ENCODE measurements at places on chromosomes 4 and X.

DNA sequence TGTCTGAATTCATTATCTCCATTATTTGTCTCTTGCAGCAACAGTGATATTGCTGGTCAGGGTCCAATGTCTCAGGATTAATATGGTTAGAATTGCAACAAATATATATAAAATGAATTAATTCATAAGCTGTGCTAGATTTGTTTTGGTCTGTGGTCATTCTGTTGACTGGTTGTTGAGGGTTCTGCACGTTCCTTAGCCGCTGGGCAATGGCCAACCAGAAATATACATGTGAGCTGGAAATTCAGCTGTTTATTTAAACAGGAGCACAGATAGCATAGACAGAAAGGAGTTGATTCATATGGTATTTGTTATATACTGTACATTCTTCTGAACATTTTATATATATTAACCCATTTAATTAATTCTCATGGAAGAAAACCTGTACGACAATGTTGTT is 100.8 kb downstream of the RPA4 start:
- no peak for ATAC-seq

GRCh38 chr4:6199422-6199921 is 877 bp downstream of the JAKMIP1 start:
- ATAC-seq, result no peak

DNA sequence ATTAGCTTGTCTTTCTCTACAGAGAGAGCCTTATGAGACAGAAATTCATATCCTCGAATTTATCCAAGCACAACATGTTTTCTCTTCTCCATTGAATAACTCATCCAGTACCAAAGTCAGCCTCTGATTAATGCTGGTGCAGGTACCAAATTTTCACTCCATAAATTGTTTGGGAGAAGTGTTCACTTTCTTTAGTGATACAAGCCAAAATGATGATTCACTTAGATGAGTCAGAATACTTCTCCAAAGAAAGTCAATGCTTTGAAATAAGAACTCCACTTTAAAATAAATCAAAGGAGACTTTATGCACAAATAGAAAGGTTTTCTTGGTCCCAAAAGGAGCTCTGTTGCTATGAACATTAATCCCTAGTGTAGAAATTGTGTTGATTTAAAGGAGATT is 60.2 kb downstream of the MAOB start:
- ATAC-seq, result no peak

DNA sequence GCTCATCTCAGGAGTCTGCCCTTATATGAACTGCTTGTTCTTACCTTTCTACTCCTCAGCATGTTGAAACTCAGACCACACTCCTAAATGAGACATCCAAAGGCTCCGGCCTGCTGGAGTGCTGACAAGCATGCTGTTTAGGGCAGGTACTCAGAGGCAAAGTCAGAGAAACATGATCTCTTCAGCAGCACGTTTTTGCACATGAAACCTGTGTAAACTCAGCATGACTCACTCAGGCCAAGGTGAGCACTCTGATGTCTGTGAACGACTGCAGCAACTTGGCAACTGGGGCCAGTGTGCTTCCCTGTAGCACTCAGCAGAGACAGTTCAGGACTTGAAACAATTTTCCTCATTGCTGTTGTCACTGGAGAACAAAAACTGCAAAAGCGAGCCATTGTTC is 109.6 kb downstream of the PACRGL start:
- ATAC-seq, result no peak

DNA sequence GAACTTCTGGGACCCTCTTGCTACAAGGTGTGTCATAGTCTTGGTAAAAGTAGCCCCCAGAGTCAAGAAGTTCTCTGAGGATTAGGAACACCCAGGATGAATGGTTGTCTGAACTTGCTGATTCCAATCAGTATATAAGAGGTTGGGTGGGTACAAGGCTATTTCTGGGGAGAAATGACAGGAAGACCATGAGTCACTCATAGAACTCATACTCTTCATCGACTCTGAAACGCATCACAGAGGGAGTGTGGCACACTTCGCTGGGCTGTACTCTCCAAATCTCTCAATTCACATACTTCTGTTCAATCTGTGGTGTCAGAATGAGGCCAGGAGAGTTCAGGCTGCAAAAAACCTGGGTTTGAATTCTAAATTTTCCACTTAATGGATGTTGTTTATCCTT is 193.2 kb upstream of the LEF1 start:
- ATAC-seq, result no peak

DNA sequence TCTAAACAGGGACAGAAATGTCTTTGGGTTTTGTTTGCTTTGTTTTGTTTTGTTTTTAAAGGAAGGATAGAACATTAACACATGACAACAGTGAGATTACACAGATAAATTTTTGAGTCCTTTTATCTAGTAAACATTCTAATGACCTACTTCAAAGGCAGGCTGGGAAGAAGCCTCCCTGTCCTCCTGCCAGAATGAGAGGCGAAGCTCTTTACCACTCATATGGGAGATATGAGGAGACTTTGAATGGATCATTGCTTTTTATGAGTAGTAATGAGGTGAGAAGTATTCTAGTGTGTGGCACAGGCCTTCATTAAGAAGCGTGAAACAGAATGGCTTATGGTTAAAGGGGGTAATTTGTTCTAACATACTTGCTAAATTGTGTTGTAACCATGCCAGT is 172.0 kb downstream of the FBXO8 start:
- no peak for ATAC-seq

GRCh38 chr4:143768007-143768591 is 67.6 kb upstream of the FREM3 start:
- peak; percentile 95 for ATAC-seq

- ATAC-seq, result no peak
Observed at GRCh38 chr4:73718375-73719373, 21.7 kb upstream of the CXCL8 start.

DNA sequence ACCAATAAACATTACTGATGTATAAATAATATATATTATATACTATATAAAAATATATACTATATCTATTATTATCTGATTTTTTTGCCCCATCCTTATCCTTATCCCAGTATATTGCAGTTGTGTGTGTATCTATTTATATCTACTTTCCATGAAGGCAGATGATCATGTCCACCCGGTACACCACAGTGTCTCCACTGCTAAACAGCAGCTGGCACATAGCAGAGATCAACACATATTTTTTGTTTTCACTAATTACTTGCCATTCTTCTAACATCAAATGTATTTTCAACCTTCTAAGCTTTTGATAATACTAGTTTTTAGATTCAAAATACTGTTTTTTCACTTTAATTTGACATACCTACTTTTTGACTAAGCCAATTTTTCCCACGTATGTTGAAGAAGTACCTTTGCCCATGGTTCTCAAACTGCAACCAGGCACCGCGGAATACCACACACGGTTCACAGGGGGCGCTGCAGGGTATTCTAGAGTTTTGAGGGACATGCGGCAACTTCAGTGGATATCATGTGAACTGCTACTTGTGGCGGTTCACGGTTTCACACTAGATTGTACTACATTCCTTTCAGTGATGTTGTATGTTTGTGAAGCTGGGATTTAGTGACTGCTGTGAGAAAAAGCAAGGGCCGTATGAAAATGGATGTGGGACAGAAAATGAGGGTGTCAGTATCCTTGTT is 182.5 kb upstream of the NPY2R start:
- no peak for ATAC-seq

DNA sequence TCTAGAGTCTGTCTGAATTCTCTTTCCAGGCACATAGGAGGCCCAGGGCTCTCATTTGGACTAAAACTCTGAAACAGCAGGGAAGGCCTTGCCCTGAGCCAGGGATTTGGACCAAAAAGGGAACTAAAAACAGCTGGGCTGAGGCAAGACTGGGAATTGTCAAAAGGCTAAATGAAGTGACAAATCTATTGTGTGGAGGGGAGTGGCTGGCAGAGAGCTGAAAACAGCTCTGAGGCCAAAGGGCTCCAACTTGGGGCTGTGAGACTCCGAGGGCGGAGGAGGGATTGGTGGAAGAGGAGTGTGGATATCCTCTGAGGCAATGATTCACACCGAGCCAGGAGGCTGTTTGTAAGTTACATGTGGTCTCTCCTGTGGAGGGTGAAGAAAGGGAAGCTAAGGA is 63.2 kb downstream of the PHEX start:
- no peak for ATAC-seq

DNA sequence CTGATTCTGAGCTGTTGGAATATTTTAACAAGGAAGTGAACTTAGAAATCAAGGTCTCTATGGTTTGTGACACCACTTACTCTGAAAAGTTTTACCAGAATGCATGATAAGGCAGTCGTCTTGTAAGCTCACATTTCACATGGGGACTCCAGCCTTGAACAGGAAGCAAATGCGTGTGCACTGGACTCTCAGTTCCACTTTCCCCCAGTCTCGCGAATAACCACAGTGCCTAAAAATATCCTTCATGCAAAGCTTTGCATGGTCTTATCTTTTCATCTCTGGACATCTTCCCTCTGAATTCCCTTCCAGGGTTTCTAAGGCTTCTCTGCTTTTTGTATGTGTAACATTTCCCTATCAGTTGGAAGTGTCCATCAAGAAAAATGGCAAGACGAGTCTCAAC is 581.8 kb downstream of the NLGN4X start:
- no peak for ATAC-seq

DNA sequence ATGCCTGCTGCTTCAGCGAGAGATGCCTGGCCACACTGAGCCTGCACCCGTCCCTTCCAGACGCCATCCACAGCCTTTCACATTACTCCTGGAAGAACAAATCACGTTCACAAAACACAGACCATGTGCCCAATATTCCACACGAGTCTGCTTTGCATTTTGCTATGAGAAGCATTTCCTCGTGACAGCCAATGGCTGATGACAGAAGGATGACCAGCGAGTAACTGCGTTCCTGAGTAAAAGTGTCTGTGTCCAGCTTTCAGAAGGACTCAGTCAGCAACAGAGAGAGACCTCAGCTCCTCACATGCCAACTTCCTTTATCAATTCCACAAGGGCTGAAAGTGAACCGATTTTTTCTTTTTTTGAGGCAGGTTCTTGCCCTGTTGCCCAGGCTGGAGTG is 19.5 kb downstream of the NAT8L start:
- no peak for ATAC-seq

- peak; percentile 99 for ATAC-seq
Observed at GRCh38 chr4:102263024-102263787, 82.1 kb downstream of the SLC39A8 start.

- ATAC-seq, result peak; percentile 95
Observed at GRCh38 chrX:108001218-108001814, 19.1 kb upstream of the TEX13B start.

DNA sequence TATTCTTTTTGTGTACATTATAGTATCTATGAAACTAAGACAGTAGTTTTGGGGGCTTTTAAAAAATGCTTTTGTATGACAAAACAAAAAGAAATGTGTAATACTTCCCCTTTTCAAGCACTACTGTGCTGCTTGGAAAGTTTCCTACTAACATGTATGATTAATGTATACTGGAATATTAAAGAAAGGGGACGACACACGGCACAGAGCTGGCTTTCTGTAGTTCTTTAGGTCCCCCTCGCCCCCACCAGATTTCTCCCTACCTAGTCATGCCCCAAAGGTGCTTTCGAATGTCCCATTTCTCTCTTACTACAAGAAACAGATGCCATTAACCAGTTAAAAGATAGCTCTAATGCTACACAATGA is 1.6 kb upstream of the AP1S2 start:
- ATAC-seq, result no peak

GRCh38 chrX:26442340-26442739 is 226.4 kb downstream of the MAGEB5 start:
- no peak for ATAC-seq

- peak; percentile 75 for ATAC-seq
Observed at GRCh38 chr4:8050555-8051206, 107.9 kb downstream of the ABLIM2 start.

- no peak for ATAC-seq
Observed at GRCh38 chrX:75997692-75998091, 175.2 kb upstream of the PBDC1 start.

DNA sequence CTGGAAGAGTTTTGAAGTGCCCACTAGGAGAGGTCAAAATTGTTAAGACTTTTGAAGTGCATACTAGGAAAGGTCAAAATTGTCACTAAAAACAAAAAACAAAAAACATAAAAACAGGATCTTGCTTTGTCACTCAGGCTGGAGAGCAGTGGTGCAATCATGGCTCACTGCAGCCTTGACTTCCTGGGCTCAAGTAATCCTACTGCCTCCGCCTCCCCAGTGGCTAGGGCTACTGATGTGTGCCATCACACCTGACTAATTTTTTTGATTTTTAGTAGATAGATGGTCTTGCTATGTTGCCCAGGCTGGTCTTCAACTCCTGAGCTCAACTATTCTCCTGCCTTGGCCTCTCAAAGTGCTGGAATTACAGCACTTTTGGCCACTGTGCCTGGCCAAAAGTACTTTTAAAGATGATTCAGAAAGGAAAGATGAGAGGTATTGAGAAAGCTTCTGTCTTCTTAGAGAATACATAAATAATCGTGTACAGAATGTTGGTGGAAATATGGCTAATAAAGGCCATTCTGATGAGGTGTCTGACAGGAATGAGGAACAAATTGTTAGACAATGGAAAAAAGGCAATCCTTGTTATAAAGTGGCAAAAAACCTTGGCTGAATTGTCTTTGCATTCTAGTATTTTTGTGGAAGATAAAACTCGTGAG is 43.3 kb upstream of the STX18 start:
- peak; percentile 65 for ATAC-seq

DNA sequence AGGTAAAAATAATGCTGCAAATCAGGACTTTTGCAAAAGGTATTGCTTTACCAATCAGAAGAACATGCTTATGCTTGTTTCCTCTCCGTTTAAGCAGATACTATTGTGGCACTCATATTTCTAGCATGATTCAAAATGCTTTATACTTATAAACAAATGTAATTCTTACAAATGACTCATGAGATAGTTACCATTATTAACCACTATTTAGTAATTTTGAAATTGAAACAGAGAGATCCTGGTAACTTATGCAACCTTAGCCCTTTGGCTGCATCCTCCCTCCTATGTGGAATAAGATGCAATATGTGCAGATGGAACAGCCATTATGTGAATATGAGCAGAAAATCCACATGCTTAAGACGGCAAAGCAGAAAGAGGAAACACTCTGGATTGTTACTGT is 164.7 kb downstream of the PCDH18 start:
- peak; percentile 94 for ATAC-seq

GRCh38 chrX:69305333-69306062 is 140.2 kb upstream of the PJA1 start:
- ATAC-seq, result no peak

DNA sequence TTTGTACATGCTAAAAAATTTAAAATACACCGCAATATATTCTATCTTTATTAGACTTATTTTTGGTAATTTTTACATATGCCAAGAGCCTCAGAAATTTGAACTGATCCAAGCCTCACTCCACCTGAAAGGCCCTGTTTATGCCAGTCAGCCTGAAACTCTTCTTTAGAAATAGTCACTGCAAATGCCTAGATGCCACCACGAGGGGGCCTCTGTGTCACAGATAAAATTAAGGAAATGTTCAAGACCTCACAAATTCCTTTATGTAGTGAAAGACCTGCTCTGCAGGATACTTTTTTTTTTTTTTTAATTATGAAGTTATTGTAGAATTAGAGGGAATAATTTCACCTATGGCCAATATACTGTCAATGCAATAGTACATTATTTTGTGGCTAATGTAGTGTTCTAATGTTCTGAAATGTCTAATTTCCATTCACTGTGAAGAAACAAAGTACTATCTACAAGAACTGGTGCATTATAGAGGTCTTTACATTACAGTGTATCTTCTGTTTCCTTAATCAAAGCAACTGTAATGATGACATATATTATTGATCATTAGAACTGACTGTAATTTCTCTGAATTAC is 69.8 kb downstream of the DTHD1 start:
- ATAC-seq, result peak; percentile 76

Measured in SK-N-SH treated with all-trans-retinoic acid at 6 μM for 48 hours (cell line).